ENCODE measurements at places on chromosomes 5 and 9.

DNA sequence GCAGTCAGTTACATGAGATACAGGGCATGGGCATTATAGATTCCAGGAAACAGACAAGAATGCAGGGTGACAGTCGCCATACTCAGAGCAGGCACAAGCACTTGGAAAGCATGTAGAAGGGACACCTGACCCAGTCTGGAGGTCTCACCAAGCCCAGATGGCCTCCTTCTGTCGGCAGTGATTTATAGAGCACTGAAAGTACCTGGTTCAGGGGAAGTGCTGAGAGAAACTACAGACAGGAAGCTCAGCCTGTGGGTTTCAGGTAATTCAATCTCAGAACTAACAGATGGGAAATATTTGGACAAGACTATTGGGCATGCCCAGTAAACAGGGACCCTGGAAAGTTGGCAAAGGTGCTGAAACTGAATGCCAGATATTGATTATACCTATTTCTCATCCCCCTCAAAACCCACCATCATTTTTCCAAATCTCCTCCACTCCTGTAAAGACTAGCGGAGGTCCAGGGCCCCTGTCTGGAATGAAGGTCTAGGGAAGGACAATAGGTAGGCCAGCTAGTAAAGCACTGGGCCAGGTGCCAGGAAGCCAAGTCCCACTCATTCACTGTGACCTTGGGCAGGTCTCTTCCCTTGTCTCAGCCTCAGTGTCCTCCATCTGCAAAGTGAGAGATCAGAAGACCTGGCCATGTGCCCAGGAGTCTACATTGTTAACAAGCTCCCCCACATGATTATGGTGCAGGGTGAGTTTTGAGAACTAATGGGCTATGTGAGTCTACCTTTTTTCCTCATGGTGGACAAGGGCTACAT lies 26.9 kb downstream of the KLHL3 start:
- no peak for DNase-seq

DNA sequence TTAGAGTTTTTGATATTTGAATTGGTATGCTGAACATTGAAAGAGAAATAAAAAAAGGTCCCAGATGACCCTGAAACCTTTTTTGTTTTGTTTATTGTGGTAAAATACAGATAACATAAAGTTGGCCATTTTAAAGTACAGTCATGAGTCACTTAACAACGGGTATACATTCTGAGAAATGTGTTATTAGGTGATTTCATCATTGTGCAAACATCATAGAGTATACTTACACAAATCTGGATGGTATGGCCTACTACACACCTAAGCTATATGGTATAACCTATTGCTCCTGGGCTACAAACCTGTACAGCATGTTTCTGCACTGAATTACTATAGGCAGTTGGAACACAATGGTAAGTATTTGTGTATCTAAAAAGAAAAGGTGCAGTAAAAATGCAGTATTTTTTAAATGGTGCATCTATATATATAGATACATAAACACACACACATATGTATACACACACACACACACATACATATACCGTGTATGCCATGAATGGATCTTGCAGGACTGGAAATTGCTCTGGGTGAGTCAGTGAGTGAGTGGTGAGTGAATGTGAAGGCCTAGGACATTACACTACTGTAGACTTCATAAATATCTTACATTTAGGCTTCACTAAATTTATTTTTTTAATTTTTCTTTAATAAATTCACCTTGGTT lies 31.0 kb downstream of the TTC1 start:
- no peak for DNase-seq

DNA sequence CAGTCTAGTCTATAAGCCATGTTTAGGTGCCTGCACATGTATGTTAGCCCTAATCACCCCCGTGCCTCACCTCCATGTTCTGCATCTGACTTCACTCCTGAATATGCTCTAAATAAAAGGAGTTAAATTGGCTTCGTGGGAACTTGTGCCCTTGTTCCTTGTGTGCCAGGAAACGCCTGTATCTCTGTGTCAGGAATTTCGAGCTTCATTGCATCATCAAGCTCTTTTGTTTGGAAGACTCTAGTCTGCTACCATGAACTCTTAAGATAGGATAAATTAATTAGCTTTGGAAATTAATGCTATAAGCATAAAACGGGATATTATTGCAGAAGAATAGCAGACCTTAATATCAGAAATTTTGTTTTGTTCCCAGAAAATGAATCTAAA lies 99.2 kb downstream of the ADCY2 start:
- no peak for DNase-seq

DNA sequence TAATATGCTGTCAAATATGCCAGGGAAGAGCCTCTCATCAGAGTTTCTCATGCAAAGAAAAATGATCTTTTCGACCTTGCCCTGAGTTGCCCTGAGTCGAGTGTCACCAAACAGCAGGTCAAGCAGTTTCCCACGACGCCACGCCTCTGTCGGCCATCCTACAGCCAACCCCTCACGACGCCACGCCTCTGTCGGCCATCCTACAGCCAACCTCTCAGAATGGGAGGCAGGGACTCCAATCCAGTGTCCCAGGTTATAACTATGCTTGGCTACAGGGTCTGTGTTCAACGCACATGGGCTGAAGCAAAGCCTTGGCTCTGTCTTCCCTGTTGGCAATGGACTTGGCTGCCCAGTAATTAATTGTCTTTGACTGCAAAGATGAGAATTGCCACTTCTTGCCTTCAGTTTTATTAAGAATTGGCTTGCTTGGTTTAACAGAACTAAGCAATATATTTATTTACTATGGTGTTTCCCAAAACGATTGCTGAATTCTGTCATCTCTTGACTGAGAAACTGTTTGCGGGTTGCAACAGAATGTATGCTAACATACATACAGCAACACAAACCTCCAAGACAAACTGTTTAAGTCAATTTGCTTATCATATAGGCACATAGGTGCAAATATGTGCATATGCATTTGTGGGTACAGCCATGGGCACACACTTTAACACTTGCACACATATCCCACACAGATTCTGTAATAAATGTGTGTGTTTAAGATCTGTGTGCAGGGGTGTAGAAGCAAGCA lies 352.9 kb downstream of the GLIS3 start:
- no peak for DNase-seq

Measured in NCI-H226 (cell line).